ENCODE measurements at places on chromosomes 2 and 18.

DNA sequence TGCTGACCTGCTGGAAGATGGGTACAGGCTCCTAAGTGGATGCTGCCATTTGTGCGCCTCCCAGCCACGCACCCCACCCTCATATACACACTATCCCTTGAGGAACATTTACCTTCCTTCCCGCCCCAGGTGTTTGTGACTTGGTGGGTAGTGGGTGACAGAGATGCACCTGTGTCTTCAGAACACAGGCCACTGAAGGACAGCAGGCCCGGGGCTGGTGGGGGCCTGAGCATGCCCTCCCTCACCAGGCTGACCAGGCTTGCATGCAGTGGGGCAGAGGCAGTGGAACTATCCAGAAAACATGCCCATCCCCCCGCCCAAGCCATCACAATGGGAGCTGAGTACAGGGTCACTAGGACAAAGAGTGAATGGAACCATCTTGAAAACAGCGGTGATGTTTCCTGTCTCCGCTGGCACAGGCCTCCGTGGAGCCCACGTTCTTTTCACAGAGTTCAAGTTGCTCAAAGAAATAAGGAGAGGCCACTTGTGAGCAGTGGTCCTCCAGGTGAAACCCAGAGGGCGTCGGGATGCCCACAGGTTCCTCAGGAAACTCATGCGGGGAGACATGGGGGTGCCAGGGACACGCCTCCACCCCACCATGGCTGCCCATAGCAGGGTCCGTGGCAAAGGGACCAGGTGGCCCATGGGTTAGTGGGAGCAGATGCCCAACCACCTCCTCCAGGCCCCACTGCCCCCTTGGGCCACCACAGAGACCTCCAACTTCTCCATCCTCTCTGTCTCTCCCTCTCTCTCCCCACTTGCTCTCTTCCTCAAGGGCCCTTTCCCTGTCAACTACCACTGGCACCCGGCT, 90.9 kb downstream of the MALT1 start:
- no peak for DNase-seq

GRCh38 chr2:37149626-37150322, 7.0 kb downstream of the EIF2AK2 start:
- no peak for DNase-seq

DNA sequence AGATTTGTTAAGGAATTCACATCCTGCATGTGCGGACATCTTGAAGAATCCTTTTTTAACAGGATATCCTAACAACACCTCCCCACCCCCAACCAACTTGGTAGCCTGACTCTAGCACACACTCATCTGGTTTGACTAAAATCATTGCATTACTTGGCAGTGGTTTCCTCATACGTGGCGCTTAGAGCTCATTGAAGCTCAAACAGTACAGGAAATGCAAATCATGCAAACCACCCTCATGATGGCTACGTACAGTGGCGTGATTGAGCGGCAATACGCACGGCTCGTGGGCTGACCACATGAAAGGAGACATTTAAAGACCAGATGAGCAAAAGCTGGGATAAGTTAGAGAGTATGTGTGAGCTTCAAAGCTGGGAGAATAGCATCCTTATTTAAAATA, 336.2 kb downstream of the ZEB2 start:
- DNase-seq: no peak

- DNase-seq: no peak
Observed at GRCh38 chr2:119897736-119898395, 115.0 kb upstream of the EPB41L5 start.

DNA sequence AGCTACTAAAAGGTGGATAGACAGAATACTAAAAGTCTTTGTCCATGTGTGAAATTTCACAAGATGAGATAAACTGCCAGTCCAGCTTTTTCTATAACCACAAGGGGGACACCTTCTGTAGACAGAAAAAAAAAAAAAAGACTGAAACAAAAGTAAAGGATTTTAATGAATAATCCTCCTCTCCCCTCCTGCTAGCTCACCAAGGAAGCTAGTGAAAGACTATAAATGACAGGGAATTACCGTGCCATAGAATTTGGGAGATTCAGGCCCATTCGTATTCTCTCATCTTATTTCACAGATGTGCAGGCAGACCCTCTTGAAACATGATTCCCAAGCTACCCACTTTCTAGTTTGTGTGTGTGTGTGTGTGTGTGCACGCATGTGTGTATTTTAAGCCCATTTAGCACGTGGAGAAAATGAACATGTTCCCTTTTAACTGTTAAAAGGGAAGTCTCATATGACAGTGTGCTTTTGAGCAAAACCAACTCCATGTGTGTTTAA, 36.3 kb upstream of the SLC8A1 start:
- DNase-seq: no peak

DNA sequence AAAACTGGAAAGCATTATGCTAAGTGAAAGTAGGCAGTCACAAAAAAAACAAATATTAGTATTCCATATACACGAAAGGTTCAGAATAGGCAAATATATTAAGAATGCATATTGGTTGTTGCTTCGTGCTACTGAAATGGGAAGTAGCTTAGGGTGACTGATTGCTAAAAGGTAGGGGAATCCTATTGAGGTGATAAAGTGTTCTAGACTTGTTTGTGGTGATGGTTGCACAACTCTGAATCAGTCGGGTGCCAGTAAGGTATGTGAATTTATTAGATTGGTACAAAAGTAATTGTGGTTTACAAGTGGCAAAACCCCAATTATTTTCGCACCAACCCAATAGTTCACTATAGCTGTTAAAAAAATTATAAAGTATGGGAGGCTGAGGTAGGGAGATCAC, 20.7 kb downstream of the USP34 start:
- no peak for DNase-seq

- no peak for DNase-seq
Observed at GRCh38 chr18:58674863-58675472, 3.7 kb downstream of the MALT1 start.

DNA sequence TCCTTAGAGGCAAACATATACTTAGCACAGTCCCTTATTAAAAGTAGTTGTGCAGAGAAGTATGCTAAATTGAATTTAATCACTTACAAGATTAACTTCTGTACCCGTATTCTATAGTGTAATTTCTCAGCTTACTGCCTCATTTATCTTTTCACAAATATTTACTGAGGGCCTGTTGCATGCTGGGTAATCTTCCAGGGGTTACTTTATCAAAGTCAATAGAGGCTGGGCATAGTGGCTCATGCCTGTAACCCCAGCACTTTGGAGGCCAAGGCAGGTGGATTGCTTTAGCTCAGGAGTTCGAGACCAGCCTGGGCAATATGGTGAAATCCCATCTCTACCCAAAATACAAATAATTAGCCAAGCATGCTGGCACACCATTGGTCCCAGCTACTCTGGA, 111.7 kb upstream of the RAB27B start:
- no peak for DNase-seq

DNA sequence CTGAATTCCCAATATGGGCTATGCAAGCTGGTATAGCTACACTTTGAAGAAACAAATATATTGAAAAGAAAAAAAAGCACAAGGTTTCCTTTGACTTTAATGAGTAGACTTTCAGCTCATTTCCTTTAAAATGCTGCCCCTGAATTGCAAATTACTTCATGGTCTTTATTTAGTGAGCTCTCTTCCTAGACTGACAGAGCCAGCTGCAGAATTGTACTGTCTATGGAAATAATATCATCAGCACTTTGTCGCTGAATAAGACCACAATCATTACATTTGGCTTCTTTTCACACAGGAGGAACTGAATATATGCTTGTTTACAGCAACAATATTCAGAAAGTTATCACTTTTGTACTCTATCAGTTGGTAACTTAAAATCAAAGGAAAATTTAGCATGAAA, 41.7 kb downstream of the ARL5A start:
- no peak for DNase-seq

DNA sequence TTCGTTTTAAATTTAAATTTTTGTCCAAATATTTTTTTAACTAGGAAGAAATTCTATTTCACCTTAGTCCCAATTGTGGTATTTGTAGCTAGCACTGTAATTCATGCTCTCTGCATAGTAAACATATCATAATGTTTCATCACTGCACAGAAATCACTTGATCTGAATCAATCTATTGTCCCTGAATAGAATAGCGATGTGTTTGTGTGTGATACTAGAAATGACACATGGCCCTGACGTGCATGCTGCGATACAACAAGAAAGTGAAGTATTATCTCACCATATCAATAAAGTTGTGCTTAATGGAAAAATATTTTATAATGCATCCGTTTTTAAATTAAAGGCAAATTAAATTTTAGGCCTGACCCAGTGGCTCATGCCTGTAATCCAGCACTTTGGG, 10.0 kb downstream of the TTL start:
- no peak for DNase-seq

- no peak for DNase-seq
Observed at GRCh38 chr2:231615058-231615671, 22.5 kb downstream of the TEX44 start.

All from NCI-H1092 (cell line).